ENCODE measurements at places on chromosomes 16 and 17.

- no peak for DNase-seq
Observed at GRCh38 chr16:55039931-55040330, 109.3 kb downstream of the IRX5 start.

DNA sequence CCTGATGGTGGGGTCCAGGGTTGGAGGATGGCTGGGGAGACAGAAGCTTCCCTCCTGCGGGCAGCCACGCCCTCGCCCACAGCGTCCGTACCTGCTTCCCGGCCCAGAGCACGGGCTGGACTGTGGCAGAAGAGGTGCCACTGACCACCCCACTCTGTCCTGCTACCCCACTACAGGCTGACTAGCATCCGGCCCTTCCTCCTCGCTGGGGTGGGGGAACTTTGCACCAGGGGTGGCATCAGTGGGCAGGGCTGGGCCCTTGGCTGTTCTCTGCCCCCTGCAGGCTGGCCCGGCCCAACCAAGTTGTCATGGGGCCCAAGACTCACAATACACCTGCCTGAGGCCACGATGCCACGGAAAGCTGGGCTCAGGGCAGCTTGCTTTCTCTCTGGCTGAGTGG is 73.0 kb downstream of the KLHDC4 start:
- DNase-seq, result no peak

DNA sequence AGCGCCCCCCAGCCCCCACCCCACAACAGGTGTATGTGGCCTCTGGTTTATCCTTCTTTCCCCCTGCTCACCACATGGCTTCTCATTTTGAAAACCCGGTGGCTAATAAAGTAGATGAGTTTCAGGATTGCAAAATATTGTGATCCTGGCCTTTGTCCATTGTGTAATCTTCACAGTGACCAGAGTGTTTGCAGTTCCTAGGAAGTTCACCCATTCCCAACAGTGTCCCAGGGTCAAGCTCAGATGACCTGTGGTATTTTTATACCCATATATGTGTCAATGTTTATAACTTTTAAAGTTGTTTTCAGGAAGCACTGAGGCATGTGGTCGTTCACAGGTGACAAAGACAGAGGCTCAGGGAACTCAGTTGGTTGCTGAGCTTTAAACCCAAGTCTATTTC is 721.9 kb downstream of the WWOX start:
- no peak for DNase-seq

DNA sequence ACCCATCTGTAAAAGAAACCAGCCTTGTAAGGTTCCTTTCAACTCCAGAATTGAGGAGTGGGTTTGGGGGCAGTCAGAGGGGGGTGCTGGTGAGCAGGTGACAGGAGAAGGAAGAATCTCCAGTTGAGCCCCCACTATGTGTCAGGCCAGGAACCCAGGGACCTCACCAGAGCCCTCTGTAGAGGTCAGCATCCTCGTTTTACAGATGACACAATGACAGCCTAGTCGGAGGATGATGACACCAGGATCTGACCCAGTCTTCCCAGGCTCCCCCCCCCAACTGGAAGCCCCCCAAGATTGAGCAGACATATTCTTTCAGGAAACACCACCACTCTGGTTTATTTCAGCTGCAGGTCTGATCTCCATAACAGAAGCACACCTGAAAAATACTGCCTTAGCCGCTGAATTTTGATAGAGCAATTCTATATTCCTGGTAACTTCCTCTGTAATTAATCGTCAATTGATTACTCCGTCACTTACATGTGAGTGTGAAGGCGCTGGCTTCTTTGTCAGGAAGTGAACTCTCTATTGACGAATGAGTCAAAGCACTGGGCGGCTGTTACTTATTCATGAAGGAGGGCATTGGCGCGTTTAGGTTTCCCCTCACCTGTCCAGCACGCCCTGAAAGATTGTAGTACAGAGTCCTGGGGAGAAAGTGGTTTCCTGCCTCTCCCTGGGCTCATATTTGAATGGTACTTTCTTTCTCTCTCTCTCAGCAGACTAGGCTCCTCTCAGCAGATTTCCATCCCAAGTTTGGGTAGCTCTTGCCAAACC is 21.2 kb downstream of the SOCS3 start:
- DNase-seq, result peak; percentile 58

DNA sequence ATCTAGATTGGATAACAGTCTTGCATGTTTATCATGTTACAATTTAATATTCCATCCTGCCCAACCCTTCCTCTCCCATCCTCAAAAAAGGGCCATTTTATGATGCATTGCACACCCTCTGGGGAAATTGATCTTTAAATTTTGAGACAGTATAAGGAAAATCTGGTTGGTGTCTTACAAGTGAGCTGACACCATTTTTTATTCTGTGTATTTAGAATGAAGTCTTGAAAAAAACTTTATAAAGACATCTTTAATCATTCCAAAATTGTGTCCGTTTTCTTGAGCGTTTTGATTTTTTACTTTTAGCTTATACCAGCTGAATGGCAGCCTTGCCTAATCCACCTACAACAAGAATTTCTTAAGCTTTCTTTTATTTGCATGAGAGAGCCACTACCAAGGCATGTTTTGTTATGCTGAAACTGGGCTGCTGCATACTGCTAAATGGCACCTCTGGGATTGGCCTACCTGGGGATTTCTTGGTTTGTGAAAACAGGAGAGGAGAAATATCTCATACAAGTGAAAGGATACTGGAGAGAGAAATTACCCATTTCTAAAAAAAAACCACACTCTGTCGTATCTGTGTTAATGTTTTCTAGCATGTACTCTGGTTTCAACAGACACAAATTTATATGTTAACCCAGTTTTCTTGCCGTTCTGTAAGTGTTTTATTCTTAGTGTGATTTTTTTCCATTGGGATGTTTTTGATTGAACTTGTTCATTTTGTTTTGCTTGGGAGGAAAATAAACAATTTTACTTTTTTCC is 52.2 kb downstream of the TUBD1 start:
- DNase-seq, result peak; percentile 53

DNA sequence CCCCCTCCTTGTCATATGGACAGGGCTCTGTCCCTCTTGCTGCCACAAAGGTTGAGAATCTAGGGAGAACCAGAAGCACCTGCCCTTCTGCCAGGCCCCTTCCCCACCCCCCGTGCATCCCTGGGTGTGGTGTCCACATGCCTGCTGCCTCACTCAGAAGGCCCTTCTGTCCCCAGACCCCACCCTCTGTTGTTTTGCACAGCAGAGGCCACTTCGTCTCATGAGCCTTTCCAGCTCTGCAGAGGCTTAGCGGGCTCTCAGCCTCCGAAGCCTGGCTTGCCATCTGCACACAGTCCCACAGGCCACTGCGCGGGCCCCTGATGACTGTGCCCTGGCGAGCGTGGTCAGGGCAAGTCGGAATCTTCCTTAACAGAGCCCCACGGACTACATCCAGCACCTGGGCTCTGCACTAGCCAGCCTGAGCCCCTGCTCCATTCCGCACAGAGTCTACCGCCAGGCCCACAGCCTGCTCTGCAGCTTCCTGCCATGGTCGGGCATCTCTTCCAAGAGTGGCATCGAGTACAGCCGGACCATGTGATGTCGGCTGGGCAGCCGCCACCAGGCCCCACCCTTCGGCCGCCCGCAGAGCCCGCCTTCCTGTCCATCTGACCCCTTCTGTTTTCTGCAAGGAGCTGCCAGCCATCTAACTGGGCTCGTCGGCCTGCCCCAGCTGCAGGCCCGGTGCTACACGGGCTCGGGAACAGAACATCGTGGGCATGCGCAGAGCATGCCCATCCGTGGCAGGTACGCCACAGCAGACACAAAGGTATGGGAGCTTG is 10.8 kb downstream of the C16orf90 start:
- no peak for DNase-seq

DNA sequence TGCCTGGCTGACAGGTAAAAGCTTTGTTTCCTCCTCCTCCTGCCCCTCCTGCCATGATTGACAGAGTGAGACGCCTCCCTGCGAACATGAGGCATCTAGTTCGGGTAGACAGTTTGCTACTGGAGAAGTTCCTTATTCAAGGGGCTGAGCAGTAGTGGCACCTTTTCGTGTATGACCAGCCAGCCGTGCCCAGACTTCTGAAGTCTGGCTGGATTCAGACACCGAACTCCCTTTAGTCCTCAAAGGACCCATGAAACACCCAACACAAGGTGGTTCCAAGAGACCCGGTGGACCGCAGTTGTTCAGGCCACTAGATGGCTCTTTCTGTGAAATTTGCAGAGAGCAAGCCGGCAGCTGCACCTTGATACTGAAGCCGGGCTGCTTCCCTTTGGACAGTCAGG is 192.8 kb downstream of the XYLT1 start:
- DNase-seq, result no peak

DNA sequence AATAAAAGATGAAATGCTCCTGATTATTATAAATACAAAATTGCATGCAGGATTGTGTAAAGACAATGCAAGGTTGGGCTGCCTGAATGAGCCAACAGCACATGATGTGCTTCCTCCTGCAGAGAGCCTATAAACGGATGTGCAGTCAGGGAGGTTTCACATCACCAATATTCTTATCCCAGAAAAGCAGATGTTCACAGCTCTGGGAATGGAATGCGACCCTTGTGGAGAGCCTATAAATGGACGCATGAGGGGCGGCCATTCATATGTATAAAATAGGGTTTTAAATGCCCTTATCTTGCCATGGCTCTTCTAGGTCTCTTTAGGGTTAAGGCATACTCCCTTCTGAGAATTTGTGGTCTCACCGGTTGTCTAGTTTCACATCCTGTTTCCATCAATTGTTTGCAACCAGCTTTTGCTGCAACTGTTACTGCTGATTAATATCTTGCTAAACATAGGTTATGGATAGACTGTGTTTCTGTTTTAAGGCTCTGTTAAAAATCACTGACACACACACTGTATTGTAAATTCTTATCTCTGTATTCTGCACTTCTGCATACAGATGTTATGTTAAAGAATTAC is 31.9 kb downstream of the SLFN11 start:
- DNase-seq, result peak; percentile 57

- DNase-seq, result no peak
Observed at GRCh38 chr16:63737633-63738032, 1384.2 kb downstream of the CDH11 start.

- DNase-seq, result no peak
Observed at GRCh38 chr16:88763502-88764053, 21.4 kb downstream of the PIEZO1 start.

DNA sequence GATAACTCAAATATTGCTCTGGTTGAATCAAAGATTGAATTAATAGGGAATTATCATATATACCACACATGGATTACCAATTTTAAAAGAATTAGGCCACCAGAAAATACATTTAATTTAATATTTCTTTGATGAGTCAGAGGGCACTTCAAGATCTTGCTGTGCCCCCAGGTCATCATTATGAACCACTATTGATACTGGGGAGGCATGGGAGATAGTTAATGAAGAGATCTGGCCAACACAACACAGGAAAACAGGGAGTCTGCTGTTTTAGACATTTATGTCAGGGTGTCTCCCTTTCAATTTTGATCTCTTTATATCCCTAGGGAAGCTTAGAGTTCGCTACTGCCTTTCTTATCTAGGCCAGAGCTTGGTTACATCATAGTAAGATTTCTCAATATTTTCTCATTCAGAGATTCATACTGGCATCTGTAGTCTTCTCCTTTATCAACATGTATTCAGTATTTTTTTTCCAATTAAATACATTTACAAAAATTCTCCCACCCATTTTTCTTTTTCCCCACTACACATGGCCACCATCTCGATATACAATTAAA is 158.3 kb upstream of the ZFHX3 start:
- no peak for DNase-seq

DNA sequence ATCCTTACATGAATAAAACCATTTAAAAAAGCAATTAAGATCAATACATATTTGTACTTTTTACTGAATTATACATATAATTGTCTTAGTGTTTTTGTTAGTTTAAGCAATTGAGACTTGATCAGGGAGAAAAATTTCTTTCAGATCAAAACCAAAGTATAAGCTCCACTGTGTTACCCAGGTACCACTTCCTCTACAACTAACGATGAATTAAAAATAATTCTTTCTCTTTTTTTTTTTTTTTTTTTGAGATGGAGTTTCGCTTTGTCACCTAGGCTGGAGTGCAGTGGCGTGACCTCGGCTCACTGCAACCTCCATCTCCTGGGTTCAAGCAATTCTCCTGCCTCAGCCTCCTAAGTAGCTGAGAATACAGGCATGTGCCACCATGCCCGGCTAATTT is 6.8 kb downstream of the FBXO47 start:
- DNase-seq, result peak; percentile 12

DNA sequence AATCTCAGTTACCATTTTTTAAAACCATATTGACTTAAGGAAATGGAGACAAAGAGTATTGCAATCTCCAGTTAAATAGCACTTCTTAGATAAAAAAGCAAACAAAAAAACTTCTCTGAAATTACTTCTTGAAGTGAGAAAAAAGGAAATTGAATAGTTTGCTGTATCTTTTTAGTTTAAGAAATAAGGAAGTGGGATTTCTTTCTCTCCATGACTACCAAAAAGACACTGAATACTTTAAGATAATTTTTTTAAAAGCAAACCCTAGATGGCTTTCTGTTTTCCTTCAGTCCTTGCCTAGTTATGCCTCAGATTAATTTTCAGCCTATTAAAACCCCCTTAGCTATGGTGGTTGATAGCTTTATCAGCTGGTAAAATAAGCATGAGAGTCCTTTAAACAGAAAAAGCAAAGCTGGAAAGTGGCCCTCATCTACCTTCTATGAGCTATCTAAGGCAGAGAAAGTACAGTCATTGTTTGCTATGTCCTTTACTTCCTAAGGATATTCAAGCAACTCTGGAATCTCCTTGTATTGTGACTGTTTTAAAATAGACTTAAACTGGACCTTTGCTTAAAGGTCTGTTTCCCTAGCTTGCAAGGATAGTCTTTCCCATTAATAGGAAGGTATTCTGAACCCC is 28.6 kb downstream of the TPPP3 start:
- no peak for DNase-seq

GRCh38 chr17:44775838-44776621 is 17.2 kb downstream of the ADAM11 start:
- no peak for DNase-seq

DNA sequence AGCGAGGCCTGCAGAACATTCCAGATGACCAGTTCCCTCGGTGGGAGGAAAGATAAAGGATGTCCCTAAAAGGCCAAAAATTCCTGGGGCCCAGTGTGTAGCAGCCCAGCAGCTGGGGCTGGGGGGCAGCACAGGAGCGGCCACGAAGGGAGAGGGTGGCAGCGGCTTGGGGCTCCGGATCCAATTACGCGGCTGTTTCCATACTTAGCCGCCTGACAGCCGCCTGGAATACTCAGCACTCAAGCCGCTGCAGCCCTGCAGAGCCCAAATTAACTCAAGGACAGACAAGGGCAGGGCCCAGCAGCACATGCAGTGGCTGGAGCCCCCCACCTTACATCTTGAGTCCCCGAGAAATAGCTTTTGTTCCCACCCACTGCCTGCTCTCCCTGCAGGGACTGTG is 1.3 kb downstream of the SRL start:
- no peak for DNase-seq

DNA sequence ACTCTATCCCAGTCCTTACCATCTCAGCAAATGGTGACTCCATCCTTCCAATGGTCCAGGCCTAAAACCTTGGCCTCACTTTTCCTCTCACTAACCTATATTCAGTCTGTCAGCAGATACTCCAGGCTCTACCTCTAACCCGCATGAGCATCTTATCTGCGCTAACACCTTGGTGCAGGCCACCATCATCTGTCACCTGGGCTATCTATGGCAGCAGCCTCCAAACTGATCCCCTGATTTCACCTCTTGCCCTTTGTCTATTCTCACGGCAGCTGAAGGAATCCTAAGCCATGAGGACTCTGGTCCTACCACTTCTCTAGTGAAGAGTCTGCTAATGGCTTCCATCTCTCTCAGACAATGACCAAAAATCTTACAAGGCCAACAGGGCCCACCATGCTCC is 57.9 kb upstream of the CCL1 start:
- DNase-seq, result no peak

All from CD4-positive, alpha-beta T cell treated with Interleukin-12 subunit alpha and Interleukin-12 subunit beta, for 1 hour (primary cell).